ENCODE measurements at places on chromosomes 2 and 18.

GRCh38 chr2:133518700-133519344 lies 49.4 kb downstream of the NCKAP5 start:
- DNase-seq: no peak

- DNase-seq: no peak
These were observed 58.1 kb downstream of the SH2D6 start for GRCh38 chr2:85476624-85477023.

- no peak for DNase-seq
These were observed 11.5 kb upstream of the PPP4R3B start for GRCh38 chr2:55628931-55629330.

GRCh38 chr2:144505245-144505831 lies 14.6 kb downstream of the ZEB2 start:
- no peak for DNase-seq

DNA sequence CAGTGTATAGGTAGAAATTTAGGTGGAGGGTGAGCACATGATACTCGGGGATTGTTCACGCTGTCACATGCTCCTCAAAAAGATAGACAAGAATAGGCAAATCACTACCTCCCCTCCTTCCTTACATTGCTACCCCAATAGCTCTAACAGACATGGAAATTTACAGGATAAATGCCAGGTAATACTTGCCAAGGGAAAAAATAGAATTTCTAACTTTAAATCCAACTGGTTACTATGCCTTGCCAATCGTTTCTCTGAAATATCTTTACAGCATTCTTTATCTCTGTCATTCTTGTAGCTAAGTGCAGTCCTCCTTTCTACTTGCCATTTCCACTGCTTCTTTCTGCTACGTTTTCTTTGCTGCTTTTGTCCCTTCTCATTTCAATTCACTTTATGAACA lies 339.8 kb upstream of the ZEB2 start:
- DNase-seq: no peak

- DNase-seq: no peak
These were observed 827.7 kb downstream of the SOCS6 start for GRCh38 chr18:71116535-71116934.

DNA sequence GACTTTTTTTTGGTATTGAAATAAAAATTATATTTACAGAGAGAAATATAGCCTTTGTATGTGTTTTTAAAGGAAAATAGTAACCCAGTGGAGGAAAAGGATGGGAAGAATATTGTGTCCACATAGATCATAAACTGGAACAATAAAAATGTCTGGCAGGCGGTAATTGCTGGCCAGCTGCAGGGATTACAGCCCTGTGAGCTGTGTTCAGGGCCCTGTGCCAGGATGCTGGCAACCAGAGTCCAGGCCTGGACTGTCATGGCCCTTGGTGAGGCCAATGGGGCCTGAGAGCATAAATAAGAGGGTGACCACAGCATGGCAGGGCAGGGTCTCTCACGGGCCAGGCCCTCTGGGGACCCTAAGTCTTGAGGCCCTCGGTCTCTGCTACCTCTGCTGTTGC lies 171.2 kb downstream of the ACOXL start:
- DNase-seq: no peak

DNA sequence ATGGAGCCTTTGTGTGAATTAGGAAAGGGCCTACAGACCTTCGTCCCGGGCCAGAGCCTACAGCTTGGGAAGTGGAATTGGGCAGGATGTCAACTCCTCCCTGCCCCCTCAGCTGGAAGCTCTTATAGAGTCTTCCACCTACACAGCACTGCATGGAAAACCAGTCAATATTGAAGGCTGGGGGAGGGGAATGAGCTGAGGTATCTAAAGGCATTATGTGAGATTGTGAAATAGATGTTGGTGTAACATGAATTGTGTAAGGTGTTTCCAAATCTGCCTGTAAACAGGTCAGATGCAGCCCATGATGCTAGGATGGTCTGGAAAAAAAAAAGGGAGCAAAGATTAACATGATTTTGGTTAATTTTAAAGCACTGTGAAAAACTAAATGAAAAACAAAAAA lies 433.5 kb upstream of the POU3F3 start:
- no peak for DNase-seq

GRCh38 chr2:207408086-207408794 lies 121.5 kb upstream of the CREB1 start:
- DNase-seq: no peak

DNA sequence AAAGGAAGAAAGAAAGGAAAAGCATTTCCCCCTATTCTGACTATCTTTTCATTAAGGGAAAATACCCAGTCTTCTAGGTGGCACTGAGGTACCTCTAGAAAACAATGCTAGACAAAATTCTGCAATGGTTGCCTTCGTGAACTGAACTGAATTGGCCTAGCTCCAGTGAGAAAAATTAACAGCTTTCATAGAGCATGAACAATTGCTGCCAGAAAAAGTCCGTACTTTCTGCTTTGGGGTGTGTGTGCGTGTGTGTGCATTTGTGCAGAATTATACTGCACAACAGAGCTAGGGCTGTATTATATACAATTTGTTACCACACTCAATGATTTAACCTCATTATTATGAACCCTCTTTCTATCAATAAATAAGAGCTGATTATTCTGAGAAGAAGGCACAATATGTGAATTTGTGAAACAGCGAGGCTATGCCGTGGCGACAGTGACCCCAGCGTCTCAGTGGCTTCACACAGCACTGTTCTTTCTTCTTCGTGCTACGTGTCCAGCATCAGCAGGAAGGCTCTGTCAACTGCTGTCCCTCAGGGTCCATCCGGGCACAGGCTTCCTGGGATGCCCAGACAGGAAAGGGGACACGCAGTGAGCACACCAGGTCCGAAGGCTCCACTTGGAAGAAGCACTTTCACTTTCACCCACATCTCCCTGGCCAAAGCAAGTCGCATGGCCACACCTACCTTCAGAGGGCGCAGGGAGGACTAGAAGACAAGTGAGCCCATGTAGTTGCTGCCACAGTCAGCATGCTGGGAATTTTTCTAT lies 47.5 kb downstream of the PTGR3 start:
- no peak for DNase-seq

GRCh38 chr18:32441533-32441932 lies 29.1 kb downstream of the GAREM1 start:
- DNase-seq: no peak

GRCh38 chr2:143451642-143452281 lies 322.5 kb downstream of the ARHGAP15 start:
- DNase-seq: no peak

- DNase-seq: no peak
These were observed 95.6 kb upstream of the NOL4 start for GRCh38 chr18:34320267-34320666.

DNA sequence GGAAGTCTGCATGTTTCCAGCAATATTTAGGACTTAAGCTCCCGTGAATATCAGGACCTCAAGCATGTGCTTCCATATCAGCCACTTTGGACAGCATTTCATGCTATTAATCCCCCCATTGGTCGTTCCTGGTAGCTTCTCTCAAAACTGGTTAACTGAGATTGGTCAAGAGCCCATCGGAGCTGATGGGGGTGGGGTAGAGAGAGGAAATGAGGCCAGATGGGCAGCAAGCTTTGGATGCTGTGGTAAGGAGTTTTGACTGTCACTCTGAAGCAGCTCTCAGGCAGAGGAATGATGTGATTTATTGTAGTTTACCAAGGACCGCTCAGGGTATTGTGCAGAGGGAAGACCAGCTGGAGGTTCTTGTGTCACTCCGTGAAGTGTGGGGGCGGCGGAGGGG lies 81.8 kb downstream of the FAM168B start:
- no peak for DNase-seq
